ENCODE measurements at places on chromosomes 6 and 20.

DNA sequence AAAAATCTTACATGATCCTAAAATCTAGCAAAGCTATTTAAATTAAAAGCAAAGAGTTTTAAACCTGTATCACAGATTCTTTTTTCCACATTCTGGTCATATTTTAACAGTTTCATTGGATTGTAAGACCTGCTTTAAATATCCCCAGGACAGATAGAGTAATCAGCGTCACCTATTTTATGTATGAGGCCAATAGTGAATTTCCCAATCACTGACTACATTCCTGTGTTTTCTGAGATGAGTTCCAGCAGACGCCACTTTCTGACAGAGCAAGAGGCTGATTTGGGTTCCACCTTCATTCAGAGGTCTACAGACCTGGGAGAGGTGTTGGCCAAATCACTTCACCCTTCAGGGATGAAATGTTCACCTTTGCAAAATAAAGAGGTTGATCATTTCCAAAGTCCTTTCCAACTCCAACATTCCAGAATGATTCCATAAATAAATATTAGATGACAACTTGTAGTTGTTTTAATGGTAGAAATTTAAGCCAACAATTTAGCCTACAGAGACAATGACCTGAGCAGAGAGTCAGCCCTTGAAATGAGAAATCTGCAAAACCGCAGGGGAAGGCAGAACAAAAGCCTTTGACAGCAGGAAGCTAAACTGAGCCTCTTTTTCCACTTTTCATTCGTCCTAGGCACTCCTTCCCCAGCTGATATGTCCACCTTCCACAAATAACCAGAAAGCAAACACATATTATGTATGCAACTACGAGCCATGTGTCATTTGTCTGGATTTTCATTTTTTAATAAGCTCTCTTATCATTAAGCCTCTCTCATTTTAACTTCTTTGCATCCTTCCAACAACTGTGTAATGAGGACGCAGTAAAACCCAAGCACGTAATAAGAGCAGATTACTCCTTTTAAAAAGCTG is 105.2 kb downstream of the TFAP2A start:
- no peak for DNase-seq

GRCh38 chr20:51412951-51413481 is 129.5 kb downstream of the NFATC2 start:
- DNase-seq: no peak

DNA sequence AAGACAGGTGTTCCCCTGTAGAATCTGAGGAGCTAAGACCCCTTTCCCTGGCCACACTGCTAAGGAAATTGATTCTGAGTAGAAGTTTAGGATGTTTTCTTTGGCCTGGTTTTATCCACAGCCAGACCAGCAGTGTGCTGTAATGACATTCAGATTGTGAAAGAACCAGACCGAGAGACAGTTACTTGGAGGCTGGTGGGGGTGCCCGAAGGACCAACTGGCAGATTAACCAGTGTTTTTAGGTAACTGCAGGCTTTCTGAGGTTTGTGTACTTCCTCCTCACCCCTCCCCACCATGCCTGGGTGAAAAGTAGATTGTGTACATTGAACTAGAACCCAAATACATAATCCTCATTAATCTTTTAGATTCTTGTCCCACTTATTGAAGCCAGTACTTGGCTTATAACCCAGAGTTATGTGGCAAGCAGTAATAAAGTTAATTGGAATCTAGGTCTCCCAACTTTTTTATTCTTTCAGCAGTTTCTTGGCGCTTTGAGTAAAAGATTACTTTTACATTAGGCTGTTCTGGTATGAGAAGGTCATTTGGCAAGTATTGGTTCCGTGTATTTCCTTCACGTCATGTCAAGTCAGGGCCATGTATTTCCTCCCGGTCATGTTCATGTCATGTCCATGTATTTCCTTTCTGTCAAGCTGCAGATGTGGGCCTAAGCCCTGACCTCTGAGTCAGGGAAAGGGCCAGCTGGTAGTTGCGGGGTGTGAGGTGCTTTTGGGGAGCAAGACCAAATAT is 93.7 kb downstream of the TCP11 start:
- DNase-seq: peak; percentile 80

DNA sequence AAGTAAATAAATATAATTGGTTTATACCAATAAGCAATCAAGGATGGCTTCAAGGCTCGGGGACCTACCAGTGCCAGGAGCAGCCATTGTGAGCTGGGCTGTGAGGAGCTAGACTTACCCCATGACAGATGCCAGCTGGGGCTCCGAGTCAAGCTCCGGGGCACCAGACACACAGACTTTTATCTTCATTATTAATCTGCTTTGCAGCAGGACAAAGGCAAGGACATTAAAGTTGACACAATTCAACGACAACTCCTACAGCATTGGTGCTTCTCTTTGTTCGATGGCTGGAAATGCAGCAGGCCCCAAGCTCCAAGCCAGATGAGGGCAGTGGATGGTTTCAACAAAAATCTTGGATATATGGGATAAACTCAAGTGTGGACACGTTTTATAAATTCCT is 68.3 kb downstream of the CD24 start:
- no peak for DNase-seq

GRCh38 chr6:14273191-14273590 is 155.6 kb downstream of the CD83 start:
- DNase-seq: no peak

- no peak for DNase-seq
These were observed 64.9 kb upstream of the ZNF133 start for GRCh38 chr20:18223409-18223808.

DNA sequence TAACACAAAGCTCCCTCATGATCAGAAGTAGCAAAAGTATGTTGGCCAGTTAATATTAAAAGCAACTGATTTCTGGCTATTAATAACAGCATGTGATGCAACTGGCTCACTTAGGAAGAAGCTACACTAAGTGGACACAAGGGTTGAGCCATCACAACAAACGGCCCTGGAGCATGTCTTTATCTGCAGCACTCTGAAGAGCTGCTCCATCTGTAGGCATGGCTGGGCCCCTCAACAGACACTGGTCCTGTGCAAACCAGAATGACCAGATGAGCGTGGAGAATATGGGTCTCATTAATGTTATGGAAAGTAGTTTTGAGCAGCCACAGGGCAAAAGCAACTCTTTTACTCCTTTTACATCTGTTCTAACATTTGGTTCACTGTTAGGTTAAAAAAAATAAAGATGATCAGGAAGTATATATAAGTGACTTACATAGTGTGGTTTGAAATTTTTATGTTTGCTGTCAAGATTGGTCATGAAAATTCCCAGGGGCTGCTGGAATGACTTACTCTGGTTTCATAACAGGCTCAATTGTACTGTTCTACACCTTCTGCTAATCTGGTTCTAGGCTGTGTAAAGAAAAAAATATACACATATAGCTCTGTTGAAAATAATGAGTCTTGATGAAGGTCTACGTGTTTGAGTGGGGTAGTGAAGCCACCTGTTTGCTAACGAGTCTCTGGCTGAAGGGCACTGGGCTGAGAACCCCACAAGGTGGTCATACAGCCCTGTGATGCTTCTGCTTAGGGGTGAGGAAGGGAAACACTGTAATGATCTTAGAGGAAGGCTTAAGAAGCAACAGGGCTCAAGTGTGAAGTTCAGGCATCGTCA is 58.1 kb downstream of the INSM1 start:
- no peak for DNase-seq

DNA sequence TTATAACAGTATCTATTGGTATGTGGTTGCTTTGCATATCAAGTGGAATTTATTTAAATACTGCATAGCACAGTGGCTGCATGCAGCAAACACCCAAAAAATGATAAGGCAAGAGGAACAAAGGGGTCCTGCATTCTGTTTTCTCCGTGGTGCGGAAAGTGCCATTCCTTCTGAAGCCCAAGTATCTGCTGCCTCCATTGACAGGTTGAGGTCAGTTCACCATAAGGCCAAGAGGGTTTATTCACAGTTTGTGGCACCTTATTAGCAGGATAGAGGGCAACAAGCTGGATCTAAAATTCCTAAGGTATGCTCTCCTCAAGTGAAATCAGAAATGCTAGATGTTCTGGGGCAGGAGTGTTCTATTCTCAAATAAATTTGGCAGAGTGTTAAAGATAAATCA is 9.3 kb downstream of the CARMIL1 start:
- DNase-seq: no peak

- peak; percentile 83 for DNase-seq
These were observed 238.5 kb downstream of the ZFAND3 start for GRCh38 chr6:38057994-38058393.

DNA sequence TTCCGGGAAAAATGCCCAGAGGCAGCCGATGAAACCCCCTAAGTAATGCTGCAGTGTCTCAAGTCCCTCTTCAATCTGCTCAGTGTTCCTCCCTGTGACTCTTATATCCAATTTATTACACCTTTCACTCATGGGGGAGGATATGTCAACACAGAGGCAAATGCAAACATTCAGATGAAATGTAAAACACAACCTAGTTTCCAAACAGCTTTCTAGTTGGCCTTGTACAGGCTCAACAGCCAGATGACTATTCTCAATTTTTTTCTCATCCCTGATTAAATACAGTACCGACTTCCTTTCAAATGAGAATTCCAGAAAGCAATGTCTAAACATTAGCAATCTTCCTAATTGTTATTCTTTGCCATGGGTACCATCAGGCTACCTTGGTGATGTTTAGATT is 65.0 kb downstream of the BLOC1S5 start:
- no peak for DNase-seq

- peak; percentile 89 for DNase-seq
These were observed 35.8 kb downstream of the NEDD9 start for GRCh38 chr6:11196511-11197174.

DNA sequence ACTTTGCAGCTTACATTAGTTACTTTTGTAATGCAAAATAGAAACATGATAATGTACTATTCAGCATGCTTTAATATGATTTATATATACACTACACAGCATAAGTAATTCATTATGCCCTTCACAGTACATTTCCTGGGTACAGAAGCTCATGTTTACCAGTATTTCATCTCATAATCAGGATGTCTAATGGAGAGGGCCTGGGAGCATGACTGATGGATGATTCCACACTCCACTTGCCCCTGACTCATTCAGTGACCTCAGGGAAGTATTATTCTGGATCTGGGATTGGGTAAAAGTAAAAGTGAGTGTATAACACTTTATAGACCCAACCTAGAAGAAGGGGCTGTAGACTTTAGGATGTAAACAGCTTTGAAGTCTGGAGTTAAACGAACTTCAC is 31.4 kb upstream of the BACH2 start:
- peak; percentile 33 for DNase-seq

DNA sequence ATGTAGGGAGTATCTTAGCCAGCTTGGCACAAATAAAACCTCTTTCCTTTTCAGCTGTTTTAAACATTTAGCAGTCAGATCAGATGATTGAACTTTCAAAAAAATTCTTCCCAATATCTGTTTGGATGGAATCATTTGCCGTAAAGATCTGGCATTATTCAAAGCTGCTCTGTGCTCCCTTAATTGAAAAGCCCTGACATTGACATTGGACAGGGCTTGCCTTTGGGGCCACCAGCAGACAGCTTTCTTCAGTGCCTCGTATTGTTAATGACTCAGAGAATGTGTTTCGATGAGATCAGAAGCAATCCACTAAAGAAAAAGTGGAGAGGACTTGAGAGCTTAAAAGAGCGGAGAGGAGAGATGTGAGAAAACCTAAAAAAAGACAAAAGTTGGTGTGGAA is 343.5 kb downstream of the NRN1 start:
- no peak for DNase-seq

DNA sequence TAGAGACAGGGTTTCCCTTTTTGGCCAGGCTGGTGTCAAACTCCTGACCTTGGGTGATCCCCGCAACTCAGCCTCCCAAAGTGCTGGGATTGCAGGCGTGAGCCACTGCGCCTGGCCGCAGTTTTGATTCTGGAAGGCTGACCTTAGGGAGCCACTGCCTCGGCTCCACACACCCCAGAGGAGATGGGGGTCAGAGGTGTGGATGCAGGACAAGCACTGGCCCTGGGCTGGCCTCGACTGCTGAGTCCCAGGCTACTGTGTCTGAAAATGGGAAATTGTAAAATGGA is 1.5 kb downstream of the ZBP1 start:
- no peak for DNase-seq

- no peak for DNase-seq
These were observed 232.7 kb downstream of the HIVEP2 start for GRCh38 chr6:142712231-142712630.

DNA sequence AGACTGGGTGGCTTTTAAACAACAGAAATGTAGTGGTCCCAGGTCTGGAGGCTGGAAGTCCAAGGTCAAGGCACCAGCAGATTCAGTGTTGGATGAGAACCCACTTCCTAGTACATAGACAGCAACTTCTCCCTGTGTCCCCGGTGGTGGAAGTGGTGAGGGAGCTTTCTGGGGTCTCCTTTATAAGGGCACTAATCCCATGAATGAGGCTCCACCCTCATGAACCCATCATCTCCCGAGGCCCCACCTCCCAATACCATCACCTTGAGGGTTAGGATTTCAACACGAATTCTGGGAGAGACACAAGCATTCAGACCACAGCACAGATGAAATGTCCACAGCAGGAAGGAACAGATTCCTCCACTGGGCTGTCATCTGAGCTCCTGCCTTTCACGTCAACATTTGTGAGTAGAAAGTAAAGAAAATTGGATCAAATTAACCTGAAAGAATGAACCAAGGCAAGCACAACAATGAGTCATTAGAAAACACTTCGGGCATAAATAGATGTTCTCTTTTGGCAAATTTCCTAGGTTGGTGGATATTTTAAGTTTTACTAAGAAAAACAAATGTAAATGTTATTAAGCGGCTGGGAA is 130.7 kb downstream of the RNASET2 start:
- peak; percentile 91 for DNase-seq

DNA sequence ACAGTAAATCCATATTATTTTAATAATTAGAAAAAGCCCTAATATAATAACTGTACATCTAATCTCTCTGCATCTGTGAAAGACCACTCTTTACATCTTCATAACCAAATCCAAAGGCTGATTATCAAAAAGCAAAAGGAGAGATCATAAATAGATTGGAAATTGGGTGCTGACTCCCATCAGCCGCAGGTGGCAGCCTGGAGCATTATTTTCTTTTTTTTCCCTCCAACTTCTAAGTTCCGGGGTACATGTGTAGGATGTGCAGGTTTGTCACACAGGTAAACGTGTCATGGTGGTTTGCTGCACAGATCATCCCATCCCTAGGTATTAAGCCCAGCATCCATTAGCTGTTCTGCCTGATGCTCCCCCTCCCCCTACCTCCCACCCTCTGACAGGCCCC is 30.5 kb downstream of the LRP11 start:
- no peak for DNase-seq

DNA sequence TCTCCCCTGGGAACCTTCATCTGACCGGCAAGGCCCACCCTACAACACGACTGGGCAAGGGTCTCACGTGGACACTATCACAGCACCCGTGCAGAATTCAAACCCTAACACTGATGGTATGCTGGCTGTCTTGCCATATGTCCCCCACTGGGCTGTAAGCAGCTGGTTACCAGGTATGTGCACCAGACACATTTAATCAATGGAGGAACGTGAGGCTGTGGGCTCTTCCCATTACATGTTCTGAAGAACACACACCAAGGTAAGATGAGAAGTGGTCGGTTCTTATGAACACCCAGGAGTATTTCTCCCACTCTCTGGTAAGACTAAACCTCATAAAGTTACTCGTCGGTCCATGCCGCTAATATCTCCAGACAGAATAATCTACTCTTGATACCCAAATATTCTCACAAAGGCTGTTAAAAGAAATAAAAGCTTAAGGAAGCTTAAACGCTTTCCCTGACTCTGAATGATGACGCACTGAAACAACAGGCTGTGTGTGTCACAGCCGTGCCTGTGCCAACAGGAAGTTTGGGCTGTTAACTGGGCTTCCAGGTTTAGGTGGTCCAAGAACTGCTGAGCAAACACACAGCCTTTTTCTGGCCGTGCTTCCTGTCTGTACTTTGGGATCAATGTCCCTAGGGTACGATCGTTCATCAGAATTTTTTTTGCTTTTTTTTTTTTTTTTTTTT is 75.3 kb downstream of the SLC23A2 start:
- DNase-seq: peak; percentile 87

GRCh38 chr20:47543006-47543431 is 41.3 kb downstream of the NCOA3 start:
- peak; percentile 31 for DNase-seq
